Coronary artery (tissue), 2 donors: ENCODE measurements at places on chromosomes 3 and 15.

GRCh38 chr15:49696433-49696832 lies 75.6 kb downstream of the DTWD1 start:
- DNase-seq, result no peak

GRCh38 chr3:51722362-51722761 lies 15.5 kb downstream of the GRM2 start:
- no peak for DNase-seq

DNA sequence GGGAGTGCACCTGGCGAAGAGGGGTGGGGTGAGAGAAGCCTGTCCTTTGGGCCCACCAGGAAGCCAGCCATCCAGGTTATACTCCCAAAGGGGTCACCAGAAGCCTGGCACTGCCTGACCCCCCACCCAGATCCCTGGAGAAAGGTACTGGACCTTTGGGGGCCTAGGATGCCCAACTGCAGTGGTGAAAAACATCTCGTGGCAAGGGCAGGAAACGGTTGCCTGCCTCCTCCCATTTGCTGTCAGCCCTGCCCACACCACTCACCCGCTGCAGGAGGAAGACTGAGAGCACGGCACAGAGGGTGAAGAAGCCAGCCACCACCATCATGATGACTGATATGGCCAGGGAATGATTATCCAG lies 2.2 kb upstream of the ULK3 start:
- DNase-seq, result no peak

DNA sequence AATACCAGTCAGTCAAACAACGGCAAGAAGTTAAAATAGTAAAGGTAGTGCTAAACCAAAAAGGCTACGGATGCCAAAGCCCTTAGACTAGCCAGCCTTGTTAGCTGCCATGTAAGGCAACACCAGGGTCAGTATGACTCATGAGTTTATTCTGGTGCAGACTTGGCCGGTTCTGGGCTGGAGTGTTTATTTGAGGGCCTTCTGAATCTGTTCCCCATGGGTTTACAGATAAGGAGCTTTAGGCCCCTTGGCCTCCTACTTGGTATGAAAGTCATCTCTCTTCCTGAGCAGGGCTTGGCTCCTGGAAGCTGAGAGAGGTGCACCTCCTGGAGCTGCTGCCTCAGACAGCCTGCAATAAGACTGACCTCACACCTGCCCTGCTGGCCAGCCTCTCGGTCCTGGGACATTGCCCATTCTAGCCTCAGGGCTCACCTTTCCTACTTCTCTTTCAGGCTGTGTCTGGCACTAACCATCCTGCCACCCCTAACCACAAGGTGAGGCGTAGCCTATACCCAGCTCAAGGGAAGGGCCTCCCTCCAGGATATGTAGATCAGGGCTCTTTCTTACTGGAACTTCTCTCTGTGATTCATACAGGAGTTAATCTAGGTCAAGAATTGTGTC lies 10.4 kb upstream of the RTP1 start:
- DNase-seq, result peak; percentile 85

GRCh38 chr15:31843426-31844055 lies 186.8 kb upstream of the CHRNA7 start:
- no peak for DNase-seq

- no peak for DNase-seq
Observed at GRCh38 chr3:171700653-171701052, 109.6 kb downstream of the PLD1 start.

DNA sequence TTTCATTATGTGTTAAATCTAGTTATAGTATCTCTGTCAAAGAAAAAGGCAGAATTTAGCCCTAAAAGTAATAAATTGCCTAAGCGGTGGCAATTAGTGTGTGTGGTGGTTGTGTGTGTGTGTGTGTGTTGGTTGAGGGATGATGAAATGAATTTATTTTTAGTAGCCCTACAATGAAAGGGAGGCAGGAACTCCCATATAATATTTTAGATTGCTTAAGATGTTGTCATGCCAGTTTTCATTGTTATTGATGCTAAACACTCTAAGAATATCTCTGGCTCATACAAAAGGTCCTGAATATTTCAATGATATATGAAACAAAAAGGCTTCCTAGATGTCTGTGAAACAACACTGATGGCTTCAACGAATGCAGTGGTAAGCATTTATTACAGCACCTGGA lies 140.6 kb upstream of the TBC1D5 start:
- no peak for DNase-seq

- no peak for DNase-seq
Observed at GRCh38 chr15:63449731-63450130, 54.7 kb upstream of the USP3 start.

DNA sequence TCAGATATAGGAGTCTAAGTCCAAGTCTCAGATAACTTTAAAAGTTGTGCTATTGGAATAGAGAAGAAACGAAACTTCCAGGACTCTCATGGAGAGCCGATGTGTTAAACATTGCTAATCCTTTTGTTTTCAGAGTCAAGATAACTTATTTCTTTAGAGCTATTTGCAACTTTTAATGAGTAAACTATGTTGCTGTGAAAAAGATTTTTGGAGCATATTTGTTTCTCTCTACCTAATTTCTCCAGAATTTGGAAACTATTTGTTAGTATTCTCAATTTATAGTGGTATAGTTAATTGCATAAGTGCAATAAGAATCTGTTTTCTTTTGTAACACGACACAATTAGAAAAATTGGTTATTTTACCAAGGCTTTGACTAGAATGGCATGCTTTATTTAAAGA lies 588.9 kb downstream of the NTRK3 start:
- no peak for DNase-seq

DNA sequence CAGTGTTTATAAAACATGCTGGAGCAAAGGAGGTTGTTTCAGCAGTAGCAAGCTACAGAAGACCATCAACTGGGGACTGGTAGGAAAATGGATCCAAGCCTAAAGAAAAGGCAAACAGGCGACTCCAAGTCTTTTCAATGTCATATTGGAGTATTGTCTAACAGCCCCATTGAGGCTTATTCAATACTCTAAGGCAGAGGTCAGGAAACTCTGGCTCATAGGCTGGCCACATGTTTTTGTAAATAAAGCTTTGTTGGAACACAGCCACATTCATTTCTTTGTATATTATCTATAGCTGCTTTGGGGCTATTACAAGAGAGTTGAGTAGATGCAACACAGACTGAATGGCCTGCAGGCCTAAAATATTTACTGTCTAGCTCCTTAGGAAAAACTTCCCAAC lies 77.5 kb downstream of the RPL22L1 start:
- no peak for DNase-seq

GRCh38 chr15:58515807-58516206 lies 84.0 kb downstream of the LIPC start:
- DNase-seq, result no peak

DNA sequence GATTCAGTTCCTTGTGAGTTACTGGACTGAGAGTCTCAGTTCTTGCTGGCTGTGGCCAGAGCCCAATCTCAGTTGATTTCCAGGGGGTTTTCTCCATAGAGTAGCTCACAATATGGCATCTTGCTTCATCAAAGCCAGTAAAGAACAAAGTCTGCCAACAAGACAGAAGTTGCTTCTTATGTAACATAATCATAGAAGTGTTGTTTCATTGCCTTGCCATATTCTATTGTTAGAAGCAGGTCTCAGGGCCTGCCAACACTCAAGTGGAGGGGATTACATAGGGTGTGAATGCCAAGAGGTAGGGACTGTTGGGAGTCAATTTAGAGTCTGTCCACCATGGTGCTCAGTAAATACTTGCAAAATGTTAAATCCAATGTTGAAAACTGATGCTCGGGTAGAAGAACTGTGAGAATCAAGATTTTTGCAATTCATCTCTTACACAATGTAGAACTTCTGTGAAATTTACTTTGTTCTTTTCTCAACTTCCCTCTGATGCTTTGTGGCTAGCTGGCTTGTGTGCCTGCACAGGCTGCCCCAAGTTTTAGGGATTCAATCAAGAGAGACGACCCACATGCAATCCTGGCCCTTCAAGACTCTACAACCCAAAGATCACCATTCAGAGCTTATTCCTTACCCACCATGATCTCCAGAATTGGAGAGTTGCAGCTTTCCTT lies 13.3 kb upstream of the PXYLP1 start:
- DNase-seq, result no peak

- DNase-seq, result no peak
Observed at GRCh38 chr3:11907667-11908660, 61.3 kb upstream of the TAMM41 start.

- DNase-seq, result no peak
Observed at GRCh38 chr3:102699819-102700140, 265.0 kb downstream of the ZPLD1 start.

- no peak for DNase-seq
Observed at GRCh38 chr3:39285332-39285731, 5.5 kb upstream of the CX3CR1 start.
